ENCODE measurements at places on chromosomes 12 and 14. TPM values are rescaled to one million over a fixed set of nuclear protein-coding genes. Genes with fewer than 3 reads are reported as not detected.

The SETD3 gene
- 16.0 TPM for polyA plus RNA-seq

The RPGRIP1 gene
- 0.35 TPM for polyA plus RNA-seq

The COX14 gene
- polyA plus RNA-seq, result 84.3 TPM

The STYX gene
- polyA plus RNA-seq, result 5.6 TPM

The ADAMTS20 gene
- 2.1 TPM for polyA plus RNA-seq

The KRT83 gene
- polyA plus RNA-seq, result not detected

The KLC1 gene
- polyA plus RNA-seq, result 84.6 TPM

The PRH2 gene
- polyA plus RNA-seq, result 0.16 TPM

The PLXNC1 gene
- 0.86 TPM for polyA plus RNA-seq

The PTPRB gene
- polyA plus RNA-seq, result 0.14 TPM

The DCN gene
- polyA plus RNA-seq, result not detected

The HPD gene
- polyA plus RNA-seq, result 0.28 TPM

The CLBA1 gene
- 1.6 TPM for polyA plus RNA-seq

The RTL1 gene
- polyA plus RNA-seq, result 0.02 TPM

The GLIPR1L2 gene
- polyA plus RNA-seq, result 0.24 TPM

The TTC5 gene
- 6.4 TPM for polyA plus RNA-seq

The BCAT1 gene
- polyA plus RNA-seq, result 16.0 TPM
